ENCODE measurements at places on chromosomes 13 and 19.
A peak's percentile ranks its signal among the peaks of the same experiment; 100 is the strongest.

DNA sequence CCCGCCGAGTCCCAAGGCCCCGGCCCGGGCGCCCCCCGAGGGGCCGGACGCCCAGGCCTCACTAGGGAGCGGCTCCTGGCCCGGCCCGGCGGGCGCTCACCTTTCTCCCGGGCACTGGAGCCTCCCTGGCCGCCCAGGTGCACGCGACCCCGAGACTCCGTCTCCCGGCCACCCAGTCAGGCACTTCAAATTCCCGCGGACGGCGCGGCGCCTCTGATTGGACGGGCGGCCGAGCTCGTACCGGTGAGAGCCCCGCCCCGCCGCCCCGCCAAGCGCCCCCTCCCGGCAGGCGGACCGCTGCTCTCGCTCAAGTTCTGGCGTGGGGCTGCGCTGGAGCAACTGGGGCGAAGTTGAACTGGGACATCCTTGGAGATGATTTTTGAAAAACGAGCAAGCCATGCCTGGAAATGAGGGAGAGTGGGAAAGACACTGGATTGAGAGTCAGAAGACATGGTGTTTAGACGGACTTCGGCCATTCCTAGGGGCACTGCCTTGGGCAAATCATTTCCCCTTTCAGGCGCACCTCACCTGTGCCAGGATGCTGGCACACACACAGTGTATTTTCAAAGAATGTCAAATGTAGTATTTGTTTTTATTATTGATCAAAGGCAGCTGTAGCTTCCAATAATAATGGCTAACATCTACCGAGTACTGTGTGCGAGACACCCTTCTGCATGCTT, 485.3 kb downstream of the UQCRFS1 start:
- DNase-seq = peak; percentile 32

GRCh38 chr19:2239771-2240770, 3.4 kb downstream of the SF3A2 start:
- peak; percentile 56 for DNase-seq

DNA sequence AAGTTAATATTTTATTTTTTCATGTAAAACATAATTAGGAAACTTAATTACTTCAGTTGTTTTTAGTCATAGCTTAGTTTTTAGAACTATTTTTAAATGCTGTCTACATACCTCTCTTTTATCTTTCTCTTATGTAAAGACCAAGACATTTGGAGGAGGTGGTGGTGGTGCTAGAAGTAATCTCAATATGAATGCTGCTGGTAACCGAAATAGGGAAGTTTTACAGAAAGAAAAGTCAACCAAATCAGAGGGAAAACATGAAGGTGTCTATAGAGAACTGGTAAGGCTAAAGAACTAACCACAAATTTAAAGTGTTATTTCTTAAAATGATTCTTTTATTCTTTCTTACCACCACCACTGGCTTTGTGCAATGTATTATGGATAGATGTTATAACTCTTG, 97.3 kb downstream of the TDRD3 start:
- DNase-seq = no peak

GRCh38 chr13:110760611-110761010, 47.1 kb downstream of the ING1 start:
- DNase-seq = no peak

GRCh38 chr13:51714663-51715168, 89.2 kb downstream of the DHRS12 start:
- DNase-seq = peak; percentile 75

DNA sequence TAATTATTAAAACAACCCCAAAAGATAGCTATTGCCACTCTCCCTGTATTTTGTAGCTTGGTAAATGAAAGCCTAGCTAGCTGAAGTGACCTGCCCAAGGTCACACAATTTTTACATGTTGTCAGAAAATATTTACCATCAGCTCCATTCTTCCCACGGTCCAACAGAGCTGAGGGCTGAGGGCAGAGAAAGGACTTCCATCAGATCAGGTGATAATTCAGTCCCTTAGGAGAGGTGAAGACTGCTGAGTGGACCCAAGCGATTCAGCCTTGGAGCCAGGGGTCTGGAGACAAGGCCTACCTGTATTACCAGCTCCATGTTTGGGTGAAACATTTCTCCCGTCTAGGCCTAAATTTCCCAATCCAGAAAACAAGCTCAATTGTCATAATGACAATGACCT, 149.5 kb upstream of the TSHZ3 start:
- no peak for DNase-seq

DNA sequence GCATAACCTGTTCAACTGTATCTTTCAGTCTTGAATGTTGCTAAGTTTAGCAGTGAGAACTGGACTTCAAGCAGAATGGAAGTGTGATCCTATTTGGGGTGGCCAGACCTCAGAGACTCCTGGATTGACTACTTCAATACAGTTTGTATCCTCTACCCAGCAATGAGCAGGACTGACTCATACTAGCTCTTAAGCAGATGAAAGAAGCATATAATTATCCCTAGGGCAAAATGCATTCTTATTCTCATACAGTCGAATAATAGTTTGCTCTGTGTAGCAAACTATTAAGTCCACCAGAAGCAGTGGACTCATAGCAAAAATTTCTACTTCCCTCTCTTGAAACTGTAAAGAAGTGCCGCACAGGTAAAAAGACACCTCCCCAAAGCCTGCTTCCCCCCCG, 46.4 kb upstream of the FAM216B start:
- no peak for DNase-seq

GRCh38 chr13:49869519-49869918, 66.6 kb downstream of the SPRYD7 start:
- DNase-seq = peak; percentile 34
